PC-9 (cell line): ENCODE measurements at places on chromosomes 1 and 21. TPM values are rescaled to one million over a fixed set of nuclear protein-coding genes. Genes with fewer than 3 reads are reported as not detected.
A peak's percentile ranks its signal among the peaks of the same experiment; 100 is the strongest.

IL24 gene
- total RNA-seq: not detected in 2 replicates

TTLL10 gene
- total RNA-seq: 4.0 and 5.8 TPM in 2 replicates

TRIM33 gene
- total RNA-seq: 30.0 and 38.7 TPM in 2 replicates

APOBEC4 gene
- not detected in 2 replicates for total RNA-seq

FAM72D gene
- 8.3 TPM in 2 replicates for total RNA-seq

- H3K4me1 ChIP-seq: peaks cover 45% of the 10 kb centered on the region
- H3K27me3 ChIP-seq: no peaks in the 10 kb centered on the region
- no peaks in the 10 kb centered on the region for H3K36me3 ChIP-seq
- H3K4me3 ChIP-seq: peak overlapping the region; percentile 81
- peak; percentile 47 for DNase-seq
- H3K27ac ChIP-seq: peak overlapping the region; percentile 35
Measured at GRCh38 chr1:201539561-201540431, 869 bp downstream of the NAV1 start.

- no peaks in the 10 kb centered on the region for H3K27me3 ChIP-seq
Measured at GRCh38 chr21:18771845-18772380, 368.3 kb upstream of the TMPRSS15 start.

DNA sequence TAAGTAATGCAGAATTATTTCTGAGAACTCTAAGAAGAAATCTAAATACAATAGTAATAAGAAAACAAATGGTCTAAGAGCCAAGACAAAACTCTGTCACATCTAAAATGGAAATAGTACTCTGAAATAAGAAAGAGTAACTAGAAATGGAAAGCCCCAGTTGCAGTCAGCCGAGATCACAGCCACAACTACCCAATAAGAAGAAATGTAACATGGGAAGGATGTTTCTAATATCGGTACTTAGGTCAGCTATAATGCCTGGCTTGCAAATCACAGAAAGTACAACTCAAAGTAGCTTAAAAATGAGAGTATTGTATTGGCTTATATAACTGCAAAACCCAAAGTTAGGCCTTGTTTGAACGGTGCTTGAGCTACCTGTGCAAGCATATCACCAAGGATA, 58.6 kb upstream of the USP25 start:
- no peaks in the 10 kb centered on the region for H3K36me3 ChIP-seq
- H3K4me1 ChIP-seq: peaks cover 23% of the 10 kb centered on the region
- no peak for DNase-seq
- H3K27ac ChIP-seq: no peak overlapping the region
- H3K4me3 ChIP-seq: no peak overlapping the region

DNA sequence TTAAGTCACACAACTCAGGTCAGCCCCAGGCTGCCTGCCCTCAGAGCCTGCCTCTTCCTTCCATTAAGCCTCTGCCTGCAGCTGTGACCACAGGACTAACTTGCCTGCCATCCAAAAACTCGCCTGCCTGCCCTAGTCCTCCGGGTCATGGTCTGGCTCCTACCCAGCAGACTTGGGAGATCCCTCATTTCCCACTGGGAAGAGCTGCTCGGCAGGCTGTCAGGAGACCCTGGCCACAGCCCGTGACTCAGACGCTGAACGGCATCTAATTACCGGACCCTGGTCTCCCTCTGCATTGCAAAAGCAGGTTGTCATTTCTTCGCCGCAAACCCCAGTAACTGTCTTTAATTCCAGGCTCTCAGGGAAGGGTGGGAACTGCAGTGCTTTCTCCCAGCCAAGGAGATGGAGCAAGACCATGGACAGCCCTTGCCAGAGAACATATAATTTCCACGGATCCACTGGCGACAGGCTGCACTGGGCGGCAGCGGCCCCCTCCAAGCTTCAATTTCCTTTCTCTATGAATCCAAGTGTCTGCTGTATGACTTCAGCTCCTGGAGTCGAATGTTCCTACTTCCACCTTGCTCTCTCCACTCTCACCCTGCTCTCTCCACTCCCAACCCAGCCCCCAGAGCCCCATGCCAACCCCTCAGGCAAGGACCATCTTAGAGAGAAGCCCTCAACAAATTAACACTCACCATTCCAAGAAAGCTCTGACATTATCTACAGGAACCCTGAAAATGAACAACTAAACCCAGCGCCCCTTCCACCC, 20.4 kb downstream of the OLFML2B start:
- DNase-seq: no peak
- H3K27me3 ChIP-seq: no peaks in the 10 kb centered on the region; the same call in 1 of the 2 replicates
- H3K4me3 ChIP-seq: no peak overlapping the region

- H3K27ac ChIP-seq: no peak overlapping the region
- no peaks in the 10 kb centered on the region for H3K4me1 ChIP-seq
- no peaks in the 10 kb centered on the region for H3K36me3 ChIP-seq
- H3K27me3 ChIP-seq: no peaks in the 10 kb centered on the region
Measured at GRCh38 chr1:225911191-225912130, 12.6 kb downstream of the PYCR2 start.

- no peaks in the 10 kb centered on the region for H3K4me1 ChIP-seq
- H3K27ac ChIP-seq: no peak overlapping the region
- no peak for DNase-seq
- no peaks in the 10 kb centered on the region for H3K36me3 ChIP-seq
- H3K4me3 ChIP-seq: no peak overlapping the region
Measured at GRCh38 chr1:7382971-7383370, 388.1 kb upstream of the VAMP3 start.

GRCh38 chr1:19517017-19517416, 31.7 kb upstream of the CAPZB start:
- no peaks in the 10 kb centered on the region for H3K36me3 ChIP-seq
- no peak overlapping the region for H3K4me3 ChIP-seq
- H3K27ac ChIP-seq: no peak overlapping the region
- no peaks in the 10 kb centered on the region for H3K4me1 ChIP-seq
- no peaks in the 10 kb centered on the region for H3K27me3 ChIP-seq
- no peak for DNase-seq

DNA sequence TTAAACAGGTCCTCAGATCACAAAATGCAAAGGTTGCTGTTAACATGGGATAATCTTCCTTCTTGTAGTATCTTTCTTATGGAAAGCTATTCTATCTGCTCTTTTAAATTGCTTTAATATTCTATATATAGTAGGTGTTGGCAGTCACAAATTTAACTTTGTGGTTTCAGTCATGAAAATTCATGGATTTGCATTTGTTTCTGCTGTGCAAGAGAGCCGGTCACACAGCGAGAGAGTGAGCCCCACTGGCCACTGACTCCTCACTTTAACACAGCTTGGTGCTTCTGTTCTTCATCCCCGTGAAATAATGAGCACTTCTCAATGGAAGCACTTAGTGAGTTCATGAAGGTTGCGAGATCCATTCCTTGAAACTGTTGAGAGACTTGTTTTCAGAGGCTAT, 18.1 kb upstream of the BMP8A start:
- no peaks in the 10 kb centered on the region for H3K27me3 ChIP-seq
- H3K36me3 ChIP-seq: peaks cover 27% of the 10 kb centered on the region; the same call in 1 of the 2 replicates
- H3K4me3 ChIP-seq: no peak overlapping the region
- H3K27ac ChIP-seq: no peak overlapping the region

DNA sequence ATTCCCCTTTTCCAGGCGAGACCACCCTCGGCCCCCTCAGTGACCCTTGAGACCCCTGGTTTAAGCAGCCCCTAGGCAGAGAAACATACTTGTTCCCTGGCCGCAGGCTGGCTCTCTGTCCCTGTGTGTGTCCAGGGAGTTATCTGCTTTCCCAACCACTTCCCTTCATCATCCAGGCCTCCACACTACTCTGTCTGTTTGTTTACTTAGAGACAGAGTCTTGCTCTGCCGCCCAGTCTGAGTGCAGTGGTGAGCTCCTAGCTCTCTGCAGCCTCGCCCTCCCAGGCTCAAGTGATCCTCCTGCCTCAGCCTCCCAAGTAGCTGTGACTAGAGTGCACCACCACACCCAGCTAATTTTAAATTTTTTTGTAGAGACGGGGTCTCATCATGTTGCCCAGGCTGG, 5.8 kb upstream of the VWA1 start:
- H3K4me1 ChIP-seq: peaks cover 49% of the 10 kb centered on the region
- no peak overlapping the region for H3K27ac ChIP-seq
- no peaks in the 10 kb centered on the region for H3K27me3 ChIP-seq
- no peak for DNase-seq

DNA sequence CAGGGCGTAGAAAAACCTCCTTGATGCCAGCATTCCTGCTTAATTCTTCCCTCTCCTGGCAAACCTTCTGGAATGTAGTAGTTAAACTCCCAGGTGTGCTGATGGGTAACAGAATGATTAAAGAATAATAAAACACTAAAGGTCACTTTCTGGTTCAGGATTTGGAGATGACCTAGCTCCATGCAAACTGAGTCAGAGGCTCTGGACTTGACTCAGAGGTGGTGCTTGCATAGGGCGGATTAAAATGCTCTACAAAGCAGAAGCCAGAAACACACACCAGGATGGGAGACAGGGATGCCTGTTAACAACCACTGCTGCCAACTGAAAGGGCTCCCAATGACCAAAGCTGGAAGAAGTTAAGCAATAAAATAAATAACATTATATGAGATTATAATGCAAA, 41.5 kb downstream of the KRTAP19-8 start:
- peaks cover 12% of the 10 kb centered on the region for H3K27me3 ChIP-seq
- no peaks in the 10 kb centered on the region for H3K36me3 ChIP-seq
- H3K4me3 ChIP-seq: no peak overlapping the region
- H3K27ac ChIP-seq: no peak overlapping the region
- H3K4me1 ChIP-seq: no peaks in the 10 kb centered on the region
